Fibroblast of upper back skin (primary cell): ENCODE measurements at places on chromosomes 1 and 21.

DNA sequence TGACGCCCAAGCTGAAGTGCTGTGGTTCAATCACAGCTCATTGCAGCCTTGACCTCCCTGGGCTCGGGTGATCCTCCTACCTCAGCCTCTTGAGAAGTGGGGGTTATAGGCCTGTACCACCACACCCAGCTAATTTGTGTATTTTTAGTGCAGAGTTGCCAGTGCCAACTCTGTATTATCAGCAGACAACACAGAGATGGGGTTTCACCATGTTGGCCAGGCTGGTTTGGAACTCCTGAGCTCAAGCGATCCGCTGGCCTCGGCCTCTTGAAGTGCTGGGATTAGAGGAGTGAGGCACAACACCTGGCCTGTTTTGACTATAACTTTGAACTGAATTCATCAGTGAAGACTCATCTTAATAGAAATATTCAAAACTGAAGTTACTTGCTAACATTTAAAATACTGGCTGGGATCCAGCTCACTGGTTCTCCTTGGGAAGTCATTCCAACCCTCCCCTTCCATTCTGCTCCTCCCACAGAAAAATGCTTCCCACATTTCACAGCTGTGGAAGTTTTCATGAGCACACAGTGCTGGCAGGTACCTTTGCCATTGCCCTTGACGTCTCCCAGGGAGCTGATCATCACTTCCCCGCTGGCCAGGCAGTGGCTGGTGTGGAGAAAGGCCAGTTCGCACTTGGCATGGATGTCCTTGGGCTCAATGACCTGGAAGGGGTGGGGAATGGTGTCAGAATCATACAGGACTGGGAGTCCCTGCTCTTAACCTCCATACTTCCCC lies 4.7 kb downstream of the SELENBP1 start:
- DNase-seq: no peak

GRCh38 chr1:37354876-37355650 lies 119.3 kb upstream of the ZC3H12A start:
- DNase-seq: no peak

GRCh38 chr1:101150670-101151069 lies 86.1 kb upstream of the S1PR1 start:
- peak; percentile 49 for DNase-seq

DNA sequence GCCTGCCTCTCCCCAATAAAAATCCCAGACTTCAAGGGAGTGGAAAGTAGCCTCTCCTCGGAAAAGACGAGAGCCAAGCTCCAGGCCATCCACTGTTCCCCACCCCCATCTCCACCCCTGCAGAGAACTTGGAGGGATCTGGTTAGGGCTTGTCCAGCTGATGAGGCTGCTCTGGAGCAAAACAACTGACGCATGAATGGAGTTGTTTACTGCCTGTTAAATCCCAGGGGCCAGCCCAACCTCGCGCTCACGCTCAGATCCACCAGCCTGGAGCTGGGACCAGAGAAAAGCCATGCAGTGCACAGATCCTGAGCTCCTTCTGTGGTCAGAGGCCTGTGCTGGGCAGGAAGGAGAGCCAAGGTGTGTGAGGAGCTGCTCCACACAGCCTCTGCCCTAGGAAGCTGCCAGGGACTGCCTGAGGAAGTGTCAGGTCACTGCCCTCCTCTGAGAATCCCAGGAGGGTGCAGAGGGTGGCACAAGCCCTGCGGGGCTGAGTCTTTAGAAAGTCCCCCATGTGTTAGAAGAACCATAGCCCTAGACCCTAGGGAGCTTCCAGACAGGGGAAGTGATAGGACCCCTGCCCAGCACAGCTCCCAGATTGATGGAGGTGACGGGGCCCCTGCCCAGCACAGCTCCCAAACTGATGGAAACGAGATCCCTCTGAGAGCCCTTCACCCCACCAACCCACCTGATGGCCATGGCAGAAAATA lies 109.0 kb upstream of the IPO9 start:
- DNase-seq: peak; percentile 77

DNA sequence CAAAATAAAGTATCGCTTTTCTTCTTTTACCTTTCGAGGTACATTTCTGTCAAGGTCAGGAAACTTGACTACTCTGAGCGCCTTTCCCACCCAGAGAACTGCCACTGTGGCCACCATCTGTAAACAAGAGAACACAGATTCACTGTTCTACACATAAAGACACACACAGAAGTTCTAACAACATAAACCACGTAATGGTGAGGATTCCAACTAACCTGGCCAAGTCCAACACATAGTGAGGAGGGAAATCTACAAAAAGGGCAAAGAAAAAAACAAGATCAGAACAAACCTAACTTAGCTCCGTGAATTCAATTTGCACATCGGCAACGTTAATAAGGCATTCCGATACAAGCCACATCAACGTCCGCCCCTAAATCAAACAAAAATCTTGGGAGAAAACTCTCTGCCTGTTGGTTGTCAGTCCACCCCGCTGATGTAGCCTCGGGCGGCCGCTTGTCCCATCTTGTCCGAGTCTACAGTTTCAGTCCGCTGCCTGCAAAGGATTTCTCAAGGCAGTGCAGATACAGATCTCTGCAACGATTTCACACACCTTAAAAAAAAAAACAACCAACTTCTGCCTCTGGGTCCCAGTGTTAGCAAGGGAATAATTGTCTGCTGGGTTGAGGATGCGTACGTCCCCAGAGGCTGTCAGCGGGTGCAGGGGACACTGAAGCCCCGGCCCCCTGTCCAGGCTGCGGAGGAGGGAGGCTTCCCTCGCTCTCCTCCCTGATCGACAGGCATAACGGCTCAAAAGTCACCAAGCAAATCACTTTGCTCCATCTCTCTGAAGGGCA lies 1.0 kb downstream of the SLC35D1 start:
- peak; percentile 31 for DNase-seq

- DNase-seq: no peak
Observed at GRCh38 chr1:157849229-157849875, 7.7 kb upstream of the CD5L start.

DNA sequence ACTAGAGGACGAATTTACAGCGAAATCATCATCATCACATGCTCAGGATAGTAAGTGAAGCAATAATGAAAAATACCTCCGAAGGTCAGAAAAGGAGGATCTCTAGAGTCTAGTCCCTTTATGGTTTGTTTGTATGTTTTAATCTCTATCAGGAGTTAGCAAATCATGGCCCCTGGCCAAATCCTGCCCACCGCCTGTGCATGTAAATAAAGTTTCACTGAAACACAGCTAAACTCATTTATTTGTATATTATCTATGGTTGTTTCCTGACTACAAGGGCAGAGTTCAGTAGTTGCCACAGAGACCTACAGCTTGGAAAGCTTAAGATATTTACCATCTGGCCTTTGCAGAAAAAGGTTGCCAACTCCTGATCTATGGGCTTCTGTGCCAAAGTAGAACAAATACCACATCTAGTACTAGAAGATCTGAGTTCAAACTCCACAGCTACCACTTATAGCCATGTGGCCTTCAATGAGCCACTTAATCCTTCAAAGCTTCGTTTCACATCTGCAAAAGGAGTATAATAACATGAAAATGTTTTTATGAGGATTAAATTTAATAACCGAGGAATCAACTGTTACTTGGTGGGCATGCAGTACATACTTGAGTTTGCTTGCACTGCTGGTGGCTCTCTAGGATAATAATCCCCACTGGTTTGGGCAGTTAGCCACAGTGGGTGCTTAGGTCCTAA lies 94.0 kb upstream of the KIF26B start:
- no peak for DNase-seq

DNA sequence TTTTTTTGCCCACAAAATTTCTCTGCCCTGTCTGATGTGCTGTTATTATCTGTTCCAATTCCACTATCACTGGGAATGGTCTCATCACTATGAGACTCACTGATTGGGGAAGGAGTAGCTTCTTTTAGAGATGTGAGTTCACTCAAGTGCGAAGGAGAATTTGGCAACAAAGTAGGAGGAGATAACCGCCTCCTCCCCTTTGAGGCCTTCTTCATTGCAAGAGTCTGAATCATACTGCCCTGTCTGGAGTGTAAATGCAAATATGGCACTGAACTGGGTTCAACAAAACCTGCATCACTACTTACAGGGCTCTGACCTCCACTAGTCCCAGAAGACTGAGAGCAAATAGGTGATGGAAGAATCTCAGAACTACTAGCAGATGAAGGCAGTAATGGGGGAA lies 83.4 kb downstream of the ASH1L start:
- peak; percentile 66 for DNase-seq

DNA sequence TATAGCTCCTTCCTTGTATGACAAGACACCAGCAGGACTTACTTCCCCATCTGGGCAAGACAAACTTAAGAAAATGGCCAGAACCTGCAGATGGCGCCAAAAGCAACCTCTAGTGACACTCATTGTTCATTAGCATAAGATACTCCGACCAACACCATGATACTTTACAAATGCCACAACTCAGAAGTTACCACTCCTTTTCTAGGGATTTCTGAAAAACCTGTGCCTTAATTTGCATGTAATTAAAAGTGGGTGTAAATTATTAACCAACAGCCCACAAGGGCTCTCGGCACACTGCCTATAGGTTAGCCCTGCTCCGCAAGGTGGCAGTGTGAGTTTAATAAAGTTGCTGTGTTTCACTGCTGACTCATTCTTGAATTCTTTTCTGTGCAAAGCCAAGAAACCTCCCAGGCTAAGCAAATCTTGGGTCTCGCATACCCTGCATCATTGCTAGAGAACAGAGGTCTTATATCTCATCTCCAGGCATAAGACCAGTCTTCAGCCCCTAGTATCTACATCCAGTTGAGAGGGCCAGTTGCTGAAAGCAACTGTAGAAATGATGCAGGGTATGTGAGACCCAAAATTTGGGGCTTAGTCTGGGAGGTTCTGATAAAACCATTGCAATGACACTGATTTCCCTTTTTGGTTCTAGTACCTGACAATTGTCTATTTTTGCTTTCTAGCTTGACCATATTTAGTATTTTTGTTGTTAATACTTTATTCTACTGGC lies 86.4 kb downstream of the FAF1 start:
- peak; percentile 53 for DNase-seq

DNA sequence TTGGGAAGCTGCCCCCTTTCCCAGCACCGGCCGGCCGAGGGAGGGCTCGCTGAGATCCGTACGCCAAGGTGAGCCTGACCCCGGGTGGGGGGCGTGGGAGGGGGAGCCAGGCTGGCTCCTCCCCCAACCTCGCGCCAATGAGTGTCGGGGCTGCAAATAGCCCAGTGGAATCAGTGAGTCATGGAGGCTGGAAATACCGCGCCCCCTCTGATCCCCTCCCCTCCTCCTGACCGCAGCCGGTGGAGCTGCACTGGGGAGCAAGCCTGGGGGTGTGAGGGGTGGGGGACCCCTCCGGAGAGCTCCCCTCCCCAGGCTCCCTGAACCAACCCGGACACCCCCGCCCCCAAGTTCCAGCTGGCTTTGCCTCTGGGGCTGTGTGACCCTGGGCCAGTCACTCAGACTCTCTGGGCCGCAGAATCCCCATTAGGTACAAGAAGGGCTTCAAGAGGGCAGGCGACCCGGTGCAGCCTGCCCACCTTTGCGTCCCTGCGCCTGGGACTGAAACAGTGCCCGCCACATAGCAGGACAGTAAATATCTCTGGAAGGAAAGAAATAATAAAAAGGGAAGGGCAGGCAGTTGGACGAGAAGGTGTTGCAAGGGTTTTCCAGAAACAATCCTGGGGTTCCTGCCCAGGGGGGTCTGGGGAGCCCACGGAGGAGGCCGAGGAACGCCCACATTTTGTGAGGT lies 4.5 kb downstream of the HSPB7 start:
- DNase-seq: peak; percentile 86

GRCh38 chr1:9391620-9392019 lies 98.9 kb downstream of the SPSB1 start:
- no peak for DNase-seq

- DNase-seq: no peak
Observed at GRCh38 chr1:225820522-225821120, 10.7 kb downstream of the EPHX1 start.
